Psoas muscle (tissue), 8 donors: ENCODE measurements at places on chromosomes 5 and 9. TPM values are rescaled to one million over a fixed set of nuclear protein-coding genes. Genes with fewer than 3 reads are reported as not detected.
A peak's percentile ranks its signal among the peaks of the same experiment; 100 is the strongest.

Gene CCDC183
- 0.08 TPM for polyA plus RNA-seq

Gene BAAT
- 0.08 TPM for polyA plus RNA-seq

Gene CCL27
- polyA plus RNA-seq = 0.14 TPM

DNA sequence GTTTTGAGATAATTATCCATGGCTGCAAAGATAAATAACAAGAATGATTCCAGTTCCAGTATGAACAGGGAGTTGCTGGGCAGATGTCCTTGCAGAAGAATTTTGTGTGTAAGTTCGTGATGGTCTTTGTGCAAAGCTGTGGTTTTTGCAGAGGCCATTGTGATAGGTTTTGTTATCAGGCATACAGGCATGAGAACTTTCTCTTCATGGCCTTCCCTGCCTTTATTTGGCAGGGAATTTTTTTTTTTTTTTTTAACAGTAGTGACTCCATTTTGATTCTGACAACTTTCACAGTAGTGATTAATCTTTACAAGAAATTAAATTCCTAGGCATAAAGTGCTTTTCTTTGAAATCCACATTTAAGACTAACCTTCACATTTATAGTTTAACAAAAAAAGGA is 1999.5 kb upstream of the CDH6 start:
- no peak for DNase-seq

- peak; percentile 4 for DNase-seq
Observed at GRCh38 chr9:89780959-89781358, 176.1 kb downstream of the GADD45G start.

DNA sequence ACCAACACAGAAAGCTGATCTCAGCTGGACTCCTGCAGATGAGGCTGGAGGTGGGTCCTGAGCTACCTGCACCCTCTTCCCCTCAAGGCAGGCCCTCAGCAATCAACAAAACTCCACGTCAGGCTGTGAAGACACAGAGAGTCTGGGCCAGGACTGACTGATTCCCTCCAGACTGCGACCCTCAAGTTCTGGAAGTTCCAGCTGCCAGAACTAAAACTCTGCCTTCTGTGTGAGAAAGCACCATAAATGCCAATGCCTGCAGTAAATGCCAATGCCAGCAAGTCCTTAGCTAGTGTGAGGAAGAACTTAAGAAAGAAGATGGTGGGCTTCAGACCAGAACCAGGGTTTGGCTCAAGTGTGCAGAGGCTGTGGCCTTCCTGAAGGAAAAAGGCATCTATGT is 42.5 kb upstream of the GABBR2 start:
- DNase-seq = no peak

- no peak for DNase-seq
Observed at GRCh38 chr5:20649966-20650365, 662.0 kb upstream of the CDH18 start.

Gene WDR55
- polyA plus RNA-seq = 33.4 TPM

Gene NSG2
- polyA plus RNA-seq = 2.1 TPM

DNA sequence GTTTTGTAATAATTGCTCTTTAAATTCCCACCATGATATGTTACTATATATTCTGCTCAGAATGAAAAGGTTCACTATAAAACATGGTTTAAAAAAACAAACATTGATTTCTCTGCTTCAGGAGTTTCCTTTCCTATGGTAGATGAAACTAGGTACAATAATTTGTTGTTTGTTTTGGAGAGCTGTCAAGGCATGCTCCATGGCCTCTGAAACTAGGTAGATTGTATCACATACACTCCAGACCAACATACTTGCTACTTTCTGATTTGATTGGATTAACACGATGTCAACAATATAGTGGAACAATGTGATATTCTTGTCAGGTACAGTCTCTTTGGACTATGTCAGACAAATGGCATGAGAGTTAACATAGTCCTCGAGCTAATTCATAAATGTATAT is 452.7 kb upstream of the CDH9 start:
- no peak for DNase-seq

GRCh38 chr5:122877518-122877917 is 32.1 kb downstream of the SNX24 start:
- DNase-seq = no peak

Gene TOMM5
- polyA plus RNA-seq = 144 TPM

DNA sequence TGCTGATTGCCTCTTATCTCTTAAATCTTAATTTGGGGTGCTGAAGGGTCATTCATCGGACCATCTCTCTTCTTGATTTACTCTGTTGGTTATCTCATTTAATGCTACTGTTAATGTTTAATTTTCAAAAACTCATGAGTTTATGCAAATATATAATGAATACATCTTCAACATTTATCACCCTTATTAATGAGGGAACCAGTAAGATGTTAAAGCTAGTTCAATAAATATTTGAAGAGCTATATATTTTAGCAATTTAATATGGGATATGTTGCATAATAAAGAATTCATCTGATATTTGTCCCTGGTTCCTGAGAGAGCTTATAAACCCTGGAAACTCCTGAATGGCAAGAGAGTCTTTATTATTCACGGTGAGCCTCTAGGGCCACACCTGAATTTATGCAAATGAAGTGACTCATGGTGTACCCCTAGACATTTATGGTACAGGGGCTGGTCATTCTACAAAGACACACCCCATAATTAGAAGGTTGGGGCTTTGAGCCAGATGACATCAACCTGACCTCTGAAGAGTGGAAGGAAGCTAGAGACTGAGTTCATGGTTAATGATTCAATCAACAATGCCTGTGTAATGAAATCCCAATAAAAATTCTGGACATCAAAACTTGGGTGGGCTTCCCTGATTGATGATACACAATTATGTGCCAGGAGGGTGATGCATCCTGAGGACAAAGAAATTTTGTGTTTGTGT is 339.5 kb upstream of the ZNF608 start:
- no peak for DNase-seq

- no peak for DNase-seq
Observed at GRCh38 chr5:135225856-135226560, 173.0 kb downstream of the MACROH2A1 start.

Gene STRBP
- polyA plus RNA-seq = 3.8 TPM

DNA sequence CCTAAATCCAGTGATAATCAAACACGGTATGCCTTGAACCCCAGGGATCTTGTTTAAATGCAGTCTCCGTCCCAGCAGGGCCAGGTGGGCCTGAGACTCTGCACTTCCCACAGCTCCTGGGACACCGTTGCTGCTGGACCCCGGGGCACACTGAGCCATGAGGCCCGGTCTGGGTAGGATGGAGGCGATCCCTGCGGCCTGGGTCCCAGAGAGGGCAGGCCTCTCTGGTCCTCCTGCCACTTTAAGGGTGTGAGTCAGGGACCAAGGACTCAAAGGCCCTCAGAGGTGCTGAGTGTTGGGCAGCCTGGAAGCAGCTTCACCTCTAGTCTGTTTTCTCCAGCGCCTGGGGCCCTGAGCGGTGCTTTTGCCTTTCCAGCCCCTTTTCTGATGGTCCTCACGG is 34.1 kb upstream of the SLC9A3 start:
- no peak for DNase-seq

- no peak for DNase-seq
Observed at GRCh38 chr5:8953911-8954438, 591.9 kb downstream of the SEMA5A start.

DNA sequence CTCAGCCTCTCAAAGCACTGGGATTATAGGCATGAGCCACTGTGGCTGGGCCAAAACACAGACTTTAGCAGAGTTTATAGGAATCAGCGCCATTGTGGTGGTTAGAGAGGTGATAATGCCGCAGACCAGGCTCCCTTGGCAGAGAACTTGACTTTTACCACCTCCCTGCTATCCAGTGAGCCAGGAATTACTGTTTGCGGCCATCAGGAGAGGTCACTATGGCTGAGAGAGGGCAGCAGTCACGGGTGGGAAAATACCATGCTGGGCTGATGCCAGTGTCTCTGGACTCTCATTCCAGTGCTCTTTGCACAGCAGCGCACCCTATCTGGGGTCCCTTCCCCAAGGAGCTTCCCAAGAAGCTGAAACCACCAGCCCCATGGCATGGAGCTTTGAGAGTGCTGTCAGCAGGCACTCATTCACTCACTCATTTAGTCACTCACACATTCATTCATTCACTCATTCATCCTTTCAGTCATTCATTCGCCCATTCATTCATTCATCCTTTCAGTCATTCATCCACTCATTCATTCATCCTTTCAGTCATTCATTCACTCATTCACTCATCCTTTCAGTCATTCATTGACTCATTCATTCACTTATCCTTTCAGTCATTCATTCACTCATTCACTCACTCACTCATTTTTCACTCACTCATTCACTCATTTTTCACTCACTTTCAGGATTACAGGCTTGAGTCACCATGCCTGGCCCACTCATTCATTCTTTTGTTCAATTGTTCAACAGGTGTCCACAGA is 27.3 kb upstream of the RNU6ATAC start:
- no peak for DNase-seq

Gene NTRK2
- polyA plus RNA-seq = 0.46 TPM

Gene GRXCR2
- not detected for polyA plus RNA-seq

- no peak for DNase-seq
Observed at GRCh38 chr5:91150234-91150633, 232.9 kb downstream of the ARRDC3 start.

Gene ZNF300
- 0.68 TPM for polyA plus RNA-seq

- no peak for DNase-seq
Observed at GRCh38 chr9:111644195-111644772, 13.2 kb downstream of the DNAJC25 start.

DNA sequence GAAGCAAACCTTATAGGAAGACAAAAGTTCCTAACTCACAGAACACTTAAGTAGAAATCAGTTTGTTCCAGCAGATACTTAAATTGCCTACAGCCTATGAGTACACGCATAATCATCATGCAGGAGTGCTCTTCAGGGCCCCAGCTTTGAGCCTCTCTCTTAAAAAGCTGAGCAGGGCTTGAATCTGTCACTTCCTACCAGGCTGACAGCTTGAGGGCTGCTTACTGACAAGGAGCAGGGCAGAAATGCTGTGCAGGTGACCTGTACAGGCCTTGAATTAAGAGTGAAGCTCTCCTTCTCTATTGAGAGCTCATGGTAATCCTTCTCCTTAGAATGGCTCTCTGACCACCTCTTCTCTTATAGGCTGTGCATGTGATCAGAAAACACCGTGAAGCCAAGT is 66.5 kb upstream of the MAST4 start:
- no peak for DNase-seq

GRCh38 chr9:93052791-93053540 is 5.5 kb upstream of the SUSD3 start:
- no peak for DNase-seq

DNA sequence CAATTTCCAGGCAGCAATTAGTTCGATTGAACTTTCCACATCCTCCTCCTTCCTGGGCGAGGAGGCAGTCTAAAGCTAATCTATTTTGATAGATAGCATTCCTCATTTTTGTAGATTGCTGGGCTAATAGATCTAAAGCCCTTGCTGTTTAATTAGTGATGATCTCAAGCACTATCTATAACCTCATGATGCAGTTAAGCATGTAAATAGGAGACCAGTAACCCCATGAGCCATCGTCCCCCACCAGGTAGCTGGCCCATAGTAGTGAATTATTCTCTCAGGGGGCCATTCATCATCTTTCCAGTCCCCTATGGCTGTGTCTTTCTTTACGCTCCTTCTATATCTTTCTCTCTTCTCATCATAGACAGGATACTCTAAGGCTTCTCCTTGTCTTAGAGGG is 14.9 kb downstream of the CEL start:
- no peak for DNase-seq

- no peak for DNase-seq
Observed at GRCh38 chr5:75412111-75412990, 75.3 kb downstream of the HMGCR start.

GRCh38 chr9:87716141-87716540 is 9.8 kb upstream of the CTSL start:
- DNase-seq = no peak

Gene IL5
- not detected for polyA plus RNA-seq

GRCh38 chr9:135507104-135508035 is 6.9 kb downstream of the MRPS2 start:
- DNase-seq = no peak

Gene RIMOC1
- 4.2 TPM for polyA plus RNA-seq

- DNase-seq = no peak
Observed at GRCh38 chr9:5231212-5231611, at the start of gene INSL4. Gene INSL4, plus strand, starts transcription at chr9:5231419. Its CDS starts 105 bp downstream, at chr9:5231524.

Gene SLC34A3
- polyA plus RNA-seq = not detected

Gene SH2D3C
- polyA plus RNA-seq = 5.3 TPM

DNA sequence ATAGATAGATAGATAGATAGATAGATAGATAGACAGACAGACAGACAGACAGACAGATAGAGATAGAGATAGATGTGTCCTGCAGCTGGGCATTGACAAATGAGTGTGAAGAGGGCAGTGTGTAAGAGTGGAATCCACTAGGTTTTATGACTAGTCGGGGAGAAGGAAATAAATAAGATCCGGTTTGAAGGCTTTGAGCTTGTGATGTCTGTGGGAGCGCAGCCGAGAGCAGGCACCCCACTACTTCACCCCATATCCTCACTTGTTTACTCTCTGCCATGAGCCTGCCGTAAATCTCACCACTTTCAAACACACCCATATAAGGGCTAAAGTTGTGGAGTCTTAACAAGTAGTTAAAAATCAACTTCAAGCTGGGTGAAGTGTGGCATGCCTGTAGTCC is 1.4 kb upstream of the SUSD1 start:
- no peak for DNase-seq

DNA sequence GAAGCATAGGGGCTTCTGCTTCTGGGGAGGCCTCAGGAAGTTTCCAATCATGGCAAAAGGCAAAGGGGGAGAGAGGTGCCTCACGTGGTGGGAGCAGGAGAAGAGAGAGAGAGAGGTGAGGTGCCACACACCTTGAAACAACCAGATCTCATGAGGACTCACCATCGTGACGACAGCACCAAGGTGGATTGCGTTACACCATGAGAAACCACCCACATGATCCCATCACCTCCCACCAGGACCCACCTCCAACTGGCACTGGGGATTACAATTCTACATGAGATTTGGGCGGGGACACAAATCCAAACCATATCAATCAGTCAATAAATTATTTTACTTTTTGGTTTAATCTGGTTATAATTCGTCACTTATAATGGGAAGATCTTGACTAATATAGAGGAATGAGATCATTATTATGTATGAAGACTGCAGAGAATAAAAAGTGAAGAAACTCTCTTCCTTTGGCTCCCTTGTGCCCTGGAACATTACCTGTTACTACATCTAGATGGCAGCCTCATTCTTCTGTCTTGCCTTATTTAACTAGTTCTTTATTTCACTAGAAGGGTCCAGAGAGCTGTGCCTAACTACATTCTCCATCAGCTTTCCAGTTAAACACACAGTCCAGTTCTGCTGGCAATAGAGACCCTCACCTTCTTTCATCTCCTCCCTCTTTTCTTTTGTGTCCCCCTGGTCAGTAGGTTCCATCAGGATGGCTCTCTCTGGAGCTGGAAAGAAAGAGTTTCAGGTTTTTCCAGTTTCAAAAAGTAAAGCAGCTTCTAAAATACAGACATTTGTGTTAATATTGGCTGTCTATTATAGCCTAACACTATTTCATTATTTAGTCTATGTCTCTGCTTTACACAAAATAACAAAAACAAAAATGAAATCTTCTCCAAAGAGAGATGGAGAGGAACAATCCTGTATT is 21.7 kb upstream of the SPINK7 start:
- DNase-seq = no peak

DNA sequence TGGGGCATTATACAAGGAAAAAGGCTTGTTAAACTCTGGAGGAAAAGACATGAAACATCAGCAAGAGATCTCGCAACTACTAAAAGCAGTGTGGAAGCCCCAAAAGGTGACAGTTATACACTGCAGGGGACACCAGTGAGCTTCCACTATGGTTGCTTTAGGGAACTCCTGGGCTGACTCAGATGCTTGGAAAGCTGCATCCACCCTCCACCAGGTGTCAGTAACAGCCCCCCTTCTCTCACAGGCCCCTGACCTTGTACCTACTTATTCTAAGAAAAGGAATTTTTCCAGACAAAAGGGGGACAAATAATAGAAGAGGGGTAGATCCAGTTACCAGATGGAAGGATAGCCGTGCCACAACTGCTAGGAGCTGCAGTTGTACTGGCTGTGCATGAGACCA is 154.4 kb upstream of the COX7C start:
- DNase-seq = no peak
